ENCODE measurements at places on chromosomes 2 and 18. TPM values are rescaled to one million over a fixed set of nuclear protein-coding genes. Genes with fewer than 3 reads are reported as not detected.

METTL8 gene
- 18.4 TPM for total RNA-seq

DNA sequence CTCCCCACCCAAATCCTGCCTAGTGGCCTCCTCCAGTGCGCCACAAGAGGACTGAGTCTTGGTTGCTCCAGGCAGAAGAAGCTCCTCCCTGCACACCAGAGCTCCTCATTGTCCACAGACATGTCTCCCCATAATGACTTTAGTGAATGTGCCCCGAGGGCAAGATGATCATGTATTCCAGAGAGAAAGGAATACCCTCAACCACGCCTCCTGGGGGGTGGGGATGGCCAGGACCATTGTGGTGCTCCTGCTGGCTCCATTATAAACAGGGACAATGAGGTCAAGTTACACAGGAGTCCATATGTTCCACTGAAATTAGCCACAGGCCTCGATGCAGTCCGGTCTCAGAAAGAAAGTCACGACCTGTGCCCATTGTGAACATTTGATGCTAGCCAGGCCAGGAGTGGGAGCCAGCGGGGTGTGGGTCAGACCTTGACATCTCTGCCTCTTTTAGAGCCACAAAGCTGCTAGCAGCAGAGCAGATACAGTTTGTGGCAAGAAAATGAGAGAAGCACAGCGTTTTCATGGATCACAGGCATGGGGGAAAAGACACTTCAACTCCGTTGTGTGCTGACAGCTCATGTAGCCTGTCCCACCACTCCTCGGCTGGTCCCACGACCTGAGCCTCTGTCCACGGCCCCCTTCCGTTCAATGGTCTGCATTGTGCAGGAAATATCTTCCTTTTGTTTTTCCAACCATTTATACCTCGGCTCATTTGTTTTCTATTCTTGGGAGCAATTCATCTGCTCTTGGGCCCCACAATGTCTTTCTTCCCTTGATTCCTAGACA, 70.7 kb upstream of the FZD7 start:
- no peaks in the 10 kb centered on the region for H3K27me3 ChIP-seq
- H3K36me3 ChIP-seq, result no peaks in the 10 kb centered on the region
- DNase-seq, result no peak
- no peaks in the 10 kb centered on the region for H3K4me1 ChIP-seq
- H3K4me3 ChIP-seq, result no peak overlapping the region
- no peak overlapping the region for H3K27ac ChIP-seq

GRCh38 chr2:128781585-128782385, 463.1 kb upstream of the HS6ST1 start:
- H3K4me1 ChIP-seq, result no peaks in the 10 kb centered on the region
- H3K27ac ChIP-seq, result no peak overlapping the region
- H3K27me3 ChIP-seq, result no peaks in the 10 kb centered on the region
- no peak overlapping the region for H3K4me3 ChIP-seq
- DNase-seq, result no peak

GPR155 gene
- 15.9 TPM for total RNA-seq

DNA sequence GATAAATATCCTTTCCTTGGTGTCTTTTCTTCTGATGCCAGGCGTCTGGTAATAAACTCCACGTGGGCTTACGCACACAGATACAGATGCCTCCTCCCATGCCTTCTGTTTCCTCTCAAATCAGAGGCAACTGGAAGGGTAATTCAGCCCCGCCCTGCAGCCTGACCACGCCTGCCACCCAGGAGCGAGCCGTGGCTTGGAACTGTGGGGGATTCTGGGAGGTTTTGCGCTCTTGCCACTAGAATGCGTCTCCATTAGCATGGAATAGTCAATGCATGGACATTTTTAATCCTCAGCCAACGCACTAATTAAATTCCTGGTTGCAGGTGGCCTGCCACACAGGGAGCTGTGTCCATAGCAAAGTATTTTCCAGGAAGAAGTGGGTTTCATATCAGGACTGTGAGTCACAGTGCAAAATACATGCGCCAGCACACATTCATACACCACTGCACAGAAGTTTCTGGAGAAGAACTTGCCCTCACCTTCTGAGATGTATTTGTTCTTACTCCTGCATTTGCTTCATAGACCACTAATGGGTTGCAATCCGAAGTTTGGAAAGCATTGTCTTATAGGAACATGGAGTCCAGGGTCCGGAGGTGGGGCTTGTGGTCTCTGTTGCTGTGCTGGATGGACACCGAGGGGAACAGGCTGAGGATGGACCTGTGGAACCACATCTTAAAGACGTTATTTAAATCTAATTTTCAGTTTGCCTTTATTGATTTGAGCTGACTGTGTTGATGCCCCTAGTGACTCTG, 151.4 kb downstream of the LDLRAD4 start:
- H3K27ac ChIP-seq, result no peak overlapping the region
- no peaks in the 10 kb centered on the region for H3K36me3 ChIP-seq
- no peaks in the 10 kb centered on the region for H3K27me3 ChIP-seq
- no peak overlapping the region for H3K4me3 ChIP-seq
- H3K4me1 ChIP-seq, result no peaks in the 10 kb centered on the region

GRCh38 chr2:59025157-59025757, 784.1 kb upstream of the FANCL start:
- no peaks in the 10 kb centered on the region for H3K27me3 ChIP-seq
- H3K27ac ChIP-seq, result no peak overlapping the region
- no peak overlapping the region for H3K4me3 ChIP-seq
- H3K36me3 ChIP-seq, result no peaks in the 10 kb centered on the region

DNA sequence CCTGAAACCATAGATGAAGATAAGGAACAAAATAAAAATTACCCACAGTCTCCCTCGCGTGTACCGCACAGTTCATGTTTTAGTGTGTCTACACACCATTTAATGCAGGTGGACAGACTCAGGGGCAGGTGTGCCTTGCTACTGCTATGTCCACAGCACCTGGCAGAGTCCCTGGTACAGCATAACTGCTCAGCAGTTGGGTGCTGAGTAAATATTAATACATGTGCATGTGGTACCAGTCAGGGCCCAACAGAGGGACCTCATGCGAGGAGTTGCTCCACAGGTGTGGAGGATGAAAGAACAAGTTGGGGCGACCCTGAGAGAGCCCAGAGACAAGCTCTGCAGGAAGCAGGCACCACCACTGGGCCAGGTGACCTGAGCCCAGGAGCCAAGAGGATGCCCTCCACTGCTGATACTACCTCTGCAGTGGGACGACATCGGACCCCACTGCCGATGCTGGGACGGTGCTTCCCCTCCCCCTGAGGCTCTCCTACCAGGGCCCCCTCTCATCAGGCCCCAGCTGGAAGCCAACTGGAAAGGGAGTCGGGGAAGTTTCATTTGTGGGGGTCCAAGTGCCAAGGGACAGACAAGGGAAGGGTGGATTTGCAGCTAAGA, 100.8 kb downstream of the NEDD4L start:
- no peaks in the 10 kb centered on the region for H3K27me3 ChIP-seq
- no peak for DNase-seq
- H3K36me3 ChIP-seq, result no peaks in the 10 kb centered on the region
- H3K4me3 ChIP-seq, result no peak overlapping the region
- no peak overlapping the region for H3K27ac ChIP-seq

SLC23A3 gene
- 7.3 TPM for total RNA-seq

DNA sequence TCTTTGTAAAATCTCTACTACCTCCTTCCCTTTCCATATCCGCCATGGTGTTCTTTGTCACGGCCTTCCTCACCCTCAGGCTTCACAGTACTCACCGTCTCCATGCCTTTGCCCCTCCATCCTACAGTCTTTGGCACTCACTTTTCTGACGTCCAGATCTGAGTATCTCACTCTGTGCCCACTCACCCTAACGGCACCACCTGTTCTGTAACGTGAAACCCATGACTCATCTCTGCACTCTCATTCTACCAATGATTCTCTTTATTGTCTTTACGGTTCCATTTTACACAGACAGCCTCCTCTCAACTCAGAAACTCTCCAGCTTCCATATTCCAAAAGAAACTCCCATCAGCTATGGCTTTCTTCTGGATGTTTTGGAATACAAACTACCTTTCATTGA, 56.7 kb downstream of the NETO1 start:
- DNase-seq, result no peak
- no peaks in the 10 kb centered on the region for H3K36me3 ChIP-seq
- H3K27me3 ChIP-seq, result no peaks in the 10 kb centered on the region
- no peak overlapping the region for H3K4me3 ChIP-seq
- H3K4me1 ChIP-seq, result no peaks in the 10 kb centered on the region
- H3K27ac ChIP-seq, result no peak overlapping the region

Measured in aorta (tissue), 5 donors.